Type B pancreatic cell (in vitro differentiated cells): ENCODE measurements at places on chromosomes 12 and 14. TPM values are rescaled to one million over a fixed set of nuclear protein-coding genes. Genes with fewer than 3 reads are reported as not detected.

POTEM gene
- total RNA-seq, result not detected in 2 replicates

DIO2 gene
- total RNA-seq, result 3.5 and 7.6 TPM in 2 replicates

NANOG gene
- not detected in 2 replicates for total RNA-seq

ACSS3 gene
- total RNA-seq, result 24.5 and 28.0 TPM in 2 replicates

SLC39A5 gene
- 23.0 and 37.7 TPM in 2 replicates for total RNA-seq

GZMH gene
- total RNA-seq, result not detected in 2 replicates

LHX5 gene
- total RNA-seq, result 0.12 TPM in 1 of 2 replicates, not detected in the other

HDAC7 gene
- total RNA-seq, result 71.5 and 76.1 TPM in 2 replicates

CCDC184 gene
- 0.98 and 2.4 TPM in 2 replicates for total RNA-seq

LGR5 gene
- 1.4 and 7.9 TPM in 2 replicates for total RNA-seq

DNA sequence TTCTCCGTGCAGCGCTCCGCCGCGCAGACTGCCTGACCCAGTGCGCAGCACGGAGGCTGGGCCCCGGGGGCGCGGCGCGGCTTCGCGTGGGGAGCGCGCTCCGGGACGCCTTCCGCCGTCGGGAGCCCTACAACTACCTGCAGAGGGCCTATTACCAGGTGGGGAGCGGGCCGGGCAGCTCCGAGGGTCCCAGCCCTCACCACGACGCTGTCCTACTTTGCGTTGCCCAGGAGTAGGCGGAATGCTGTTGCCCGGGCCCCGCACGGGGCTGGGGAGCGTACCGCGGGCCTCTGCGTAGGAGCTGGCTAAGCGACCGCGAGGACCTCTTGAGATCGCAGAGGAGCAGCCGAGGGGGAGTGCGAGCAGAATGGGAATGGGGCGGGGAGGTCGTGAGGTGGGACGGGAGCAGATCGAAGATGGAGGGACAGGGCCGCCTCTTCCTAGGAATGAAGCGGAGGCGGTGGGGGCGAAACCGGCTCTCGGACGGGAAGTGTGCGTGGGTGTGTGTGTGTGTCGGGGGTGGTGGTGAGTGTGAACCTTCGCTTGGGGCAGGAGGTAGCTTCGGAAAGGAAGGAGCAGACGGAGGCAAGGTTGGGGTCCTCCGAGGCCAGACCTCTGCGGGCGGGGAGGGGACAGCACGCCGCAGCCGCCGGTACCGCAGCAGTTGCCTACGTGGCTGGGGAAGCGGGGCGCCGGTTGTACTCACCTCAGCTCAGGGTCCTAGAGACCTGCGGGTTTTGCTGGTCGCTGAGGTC is 751 bp downstream of the P3H3 start:
- no peak for DNase-seq

DNA sequence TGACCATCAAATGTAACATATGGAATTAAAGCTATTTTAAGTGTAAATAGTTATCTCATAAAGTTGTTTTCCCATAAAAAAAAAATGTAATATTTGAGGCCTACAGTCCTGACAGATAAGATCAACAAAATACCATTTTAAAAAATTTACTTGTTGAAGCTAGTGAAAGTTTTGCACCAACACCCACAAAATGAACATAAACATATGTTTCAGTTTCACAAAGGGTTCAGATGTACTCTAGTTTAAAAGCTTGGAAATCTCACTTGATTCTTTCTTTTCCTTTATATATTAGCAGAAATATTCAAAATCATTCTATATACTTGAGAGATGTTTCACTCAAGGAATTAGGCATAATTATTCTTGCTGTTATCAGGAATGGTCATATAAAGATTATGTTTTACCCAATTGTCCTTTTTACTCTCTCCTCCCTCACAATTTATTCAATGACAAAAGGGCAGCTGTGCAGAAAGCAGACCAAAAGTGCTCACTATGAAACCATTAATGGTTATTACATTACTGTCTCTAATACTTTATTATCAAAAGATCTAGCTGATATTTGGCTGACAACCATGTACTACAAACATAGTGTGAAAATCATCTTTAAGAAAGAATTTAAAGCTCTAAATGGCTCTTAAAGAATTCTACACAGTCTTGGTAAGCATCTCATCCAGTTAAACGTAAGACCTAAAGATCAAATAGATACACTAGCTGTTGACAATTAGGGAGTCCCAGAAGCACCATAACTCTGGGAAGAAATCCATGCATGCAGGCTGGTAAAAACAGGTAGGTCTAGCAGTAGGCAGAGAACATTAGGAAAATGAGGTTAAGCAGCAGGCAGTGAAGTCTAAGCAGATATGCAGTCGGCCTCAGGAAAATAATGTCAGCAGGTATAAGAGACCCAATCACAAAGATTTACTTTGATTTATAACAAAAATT is 28.8 kb downstream of the KIF21A start:
- DNase-seq, result no peak

DNA sequence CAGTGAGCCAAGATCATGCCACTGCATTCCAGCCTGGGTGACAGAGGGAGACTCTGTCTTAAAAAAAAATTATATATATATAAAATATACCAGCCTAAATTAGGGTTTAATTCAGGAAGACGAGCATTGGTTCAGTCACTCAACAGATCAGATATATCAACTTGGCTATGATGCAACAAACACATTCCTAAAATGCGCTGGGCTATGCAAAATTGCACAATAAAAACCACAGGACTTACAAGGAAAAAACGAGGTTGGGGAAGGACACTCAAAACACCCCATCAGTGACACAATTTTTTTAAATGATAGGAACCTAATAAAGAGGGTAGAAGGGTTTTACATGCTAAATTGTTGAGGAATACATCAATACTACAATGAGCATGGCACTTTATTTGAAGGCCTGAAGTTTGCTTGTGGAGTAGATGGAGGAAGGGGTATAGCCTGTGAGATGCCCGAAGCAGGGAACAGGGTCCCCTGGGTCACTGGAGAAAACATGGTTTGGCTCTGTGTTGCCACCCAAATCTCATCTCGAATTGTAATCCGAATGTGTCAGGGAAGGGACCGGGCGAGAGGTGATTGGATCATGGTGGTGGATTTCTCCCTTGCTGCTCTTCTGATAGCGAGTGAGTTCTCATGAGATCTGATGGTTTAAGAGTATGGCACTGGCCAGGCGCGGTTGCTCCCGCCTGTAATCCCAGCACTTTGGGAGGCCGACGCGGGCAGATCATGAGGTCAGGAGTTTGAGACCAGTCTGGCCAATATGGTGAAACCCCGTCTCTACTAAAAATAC is 71.2 kb downstream of the TNFAIP2 start:
- no peak for DNase-seq

DNA sequence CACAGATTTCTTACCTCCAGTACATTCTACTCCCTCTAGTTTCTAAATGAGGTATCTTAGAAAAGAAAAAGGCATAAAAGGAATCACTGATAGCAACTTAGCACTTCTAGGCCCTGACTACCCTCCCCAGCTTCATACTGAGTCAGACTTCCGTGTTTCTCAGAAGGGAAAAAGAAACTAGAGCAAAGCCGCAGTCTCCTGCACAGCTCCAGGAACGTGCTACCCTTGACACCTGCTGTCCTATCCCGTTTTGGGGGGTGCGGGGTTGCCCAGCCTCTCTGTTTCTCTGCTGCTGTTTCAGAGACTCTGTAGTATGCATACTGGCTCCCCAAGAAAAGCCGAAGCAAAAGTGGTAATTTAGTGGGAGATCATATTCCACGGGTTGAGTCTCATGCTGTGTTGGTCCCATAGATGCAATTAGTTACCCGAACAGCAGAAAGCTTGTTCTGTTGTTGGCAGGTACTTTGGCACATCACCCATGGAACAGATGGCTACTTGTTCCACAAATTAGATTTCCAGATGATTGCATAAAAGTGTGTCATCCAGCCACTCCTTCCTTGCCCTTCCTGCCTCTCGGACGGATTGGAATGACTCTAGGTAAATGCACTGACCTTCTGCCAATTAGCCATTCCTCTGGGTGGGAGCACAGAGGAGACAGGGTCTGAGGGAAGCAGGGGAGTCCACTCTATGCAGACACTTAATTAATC is 438.1 kb downstream of the FUT8 start:
- DNase-seq, result no peak

GRCh38 chr12:82099216-82099615 is 259.0 kb downstream of the CCDC59 start:
- DNase-seq, result no peak

- no peak for DNase-seq
Observed at GRCh38 chr14:102192840-102193502, 53.3 kb downstream of the WDR20 start.

DNA sequence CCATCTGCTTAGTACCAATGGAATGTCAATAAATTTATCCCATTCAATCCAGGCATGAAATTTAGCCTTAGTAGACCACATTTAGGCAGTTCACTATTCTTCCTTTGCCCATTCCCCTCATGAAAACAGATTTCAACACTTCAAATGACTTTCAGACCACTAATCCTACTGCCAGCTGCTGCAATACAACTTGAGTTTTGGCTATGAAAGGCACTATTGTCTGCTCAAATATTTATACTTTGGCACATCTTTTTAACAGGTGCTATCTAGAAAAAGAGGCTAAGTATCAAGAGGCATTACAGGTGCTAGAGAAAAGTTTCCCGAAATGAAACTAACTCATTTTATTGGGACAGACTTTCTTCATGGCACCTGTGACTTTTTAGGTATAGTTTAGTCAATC is 499.8 kb downstream of the C12orf50 start:
- no peak for DNase-seq

DNA sequence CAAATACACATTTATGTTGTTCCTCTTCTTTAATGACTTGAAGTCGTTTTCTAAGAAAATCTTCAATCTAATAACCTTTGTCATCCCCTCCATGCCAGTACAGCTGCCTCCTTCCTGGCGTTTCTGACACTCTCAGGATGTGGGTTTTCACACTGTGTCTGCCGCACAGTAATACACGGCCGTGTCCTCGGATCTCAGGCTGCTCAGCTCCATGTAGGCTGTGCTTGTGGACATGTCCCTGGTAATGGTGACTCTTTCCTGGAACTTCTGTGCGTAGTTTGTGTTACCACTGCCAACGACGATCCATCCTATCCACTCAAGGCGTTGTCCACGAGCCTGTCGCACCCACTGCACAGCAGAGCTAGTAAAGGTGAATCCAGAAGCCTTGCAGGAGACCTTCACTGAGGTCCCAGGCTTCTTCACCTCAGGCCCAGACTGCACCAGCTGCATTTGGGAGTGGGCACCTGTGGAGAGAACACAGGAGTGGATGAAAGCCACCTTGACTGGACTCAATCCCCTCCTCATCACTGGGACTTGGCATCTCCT is 1095.9 kb downstream of the TMEM121 start:
- DNase-seq, result no peak

DNA sequence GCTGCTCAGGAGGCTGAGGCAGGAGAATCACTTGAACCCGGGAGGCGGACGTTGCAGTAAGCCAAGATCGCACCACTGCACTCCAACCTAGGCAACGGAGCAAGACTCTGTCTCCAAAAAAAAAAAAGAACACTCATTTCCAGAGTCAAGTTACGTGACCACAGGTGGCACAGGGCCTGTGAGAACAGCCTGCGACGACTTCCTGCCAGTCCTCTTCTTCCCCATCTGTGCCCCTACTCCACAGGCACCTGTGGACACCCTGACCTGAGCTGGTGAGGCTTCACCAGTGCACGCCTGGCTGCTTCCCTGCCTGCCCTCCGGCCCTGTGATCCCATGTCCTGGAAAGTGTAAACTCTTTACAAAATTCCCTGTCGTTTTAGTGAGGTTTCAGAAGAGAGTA is 77.7 kb downstream of the PPP2R5C start:
- no peak for DNase-seq

DNA sequence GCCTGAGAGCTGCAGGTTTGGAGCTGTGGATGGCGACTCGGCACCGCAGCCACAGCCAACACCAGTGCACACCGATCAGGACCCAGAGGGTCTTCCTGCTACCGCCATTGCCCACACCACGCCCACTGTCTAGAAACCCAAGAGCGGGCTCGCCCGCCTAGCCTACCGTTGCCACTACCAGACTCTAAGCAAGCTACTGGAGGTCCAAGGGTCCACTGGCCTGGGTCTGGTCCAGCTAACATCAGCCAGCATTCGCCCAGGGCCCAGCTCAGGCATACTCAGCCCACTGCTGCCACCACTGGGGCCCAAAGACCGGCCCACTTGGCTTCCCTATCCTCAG is 30.5 kb upstream of the MON2 start:
- no peak for DNase-seq

- DNase-seq, result no peak
Observed at GRCh38 chr14:94126800-94127199, 2.6 kb downstream of the IFI27L2 start.

DNA sequence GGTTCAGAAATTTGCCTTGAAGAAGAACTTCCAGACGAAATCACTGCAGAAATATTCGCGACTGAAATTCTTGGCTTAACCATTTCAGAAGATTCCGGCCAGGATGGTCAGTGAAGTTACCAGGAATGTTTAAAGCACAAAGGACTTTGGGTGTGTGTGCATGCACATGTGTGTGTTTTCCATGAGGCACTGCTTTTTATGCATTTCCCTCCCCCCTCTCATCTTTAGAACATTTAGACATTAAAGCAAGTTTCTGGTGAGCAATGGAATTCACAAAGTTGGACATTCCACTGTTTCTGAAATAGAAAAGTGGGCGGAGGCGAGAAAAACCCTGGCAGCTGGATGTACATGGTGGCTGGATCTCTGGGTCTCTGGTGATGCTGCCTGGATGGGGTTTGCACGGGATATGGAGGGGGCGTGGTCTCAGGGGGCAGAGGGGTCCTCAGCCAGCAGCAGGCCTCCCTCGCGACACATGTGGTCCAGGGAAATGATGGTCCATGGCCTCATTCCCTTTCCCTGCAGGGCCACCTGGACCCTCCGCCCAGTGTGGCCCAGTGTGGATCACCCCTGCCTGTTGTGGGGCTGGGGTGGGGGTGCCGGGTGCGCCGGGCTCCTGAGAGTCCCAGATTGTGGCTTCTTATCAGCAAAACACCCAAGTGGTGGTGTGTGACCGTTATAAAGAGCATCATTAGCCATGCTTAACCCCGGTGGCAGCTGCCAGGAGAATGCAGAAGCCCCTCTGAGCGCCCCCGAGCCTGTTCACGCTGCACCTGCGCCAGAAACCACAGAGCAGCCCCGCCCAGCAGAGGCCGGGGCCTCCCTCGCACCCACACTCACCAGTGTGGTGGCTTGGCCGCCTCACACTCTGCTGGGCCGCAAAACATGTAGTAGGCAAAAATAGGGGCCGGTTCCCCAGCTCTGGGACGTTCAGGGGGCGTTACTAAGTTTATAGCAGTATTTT is 17.8 kb upstream of the BCL7A start:
- DNase-seq, result no peak

DNA sequence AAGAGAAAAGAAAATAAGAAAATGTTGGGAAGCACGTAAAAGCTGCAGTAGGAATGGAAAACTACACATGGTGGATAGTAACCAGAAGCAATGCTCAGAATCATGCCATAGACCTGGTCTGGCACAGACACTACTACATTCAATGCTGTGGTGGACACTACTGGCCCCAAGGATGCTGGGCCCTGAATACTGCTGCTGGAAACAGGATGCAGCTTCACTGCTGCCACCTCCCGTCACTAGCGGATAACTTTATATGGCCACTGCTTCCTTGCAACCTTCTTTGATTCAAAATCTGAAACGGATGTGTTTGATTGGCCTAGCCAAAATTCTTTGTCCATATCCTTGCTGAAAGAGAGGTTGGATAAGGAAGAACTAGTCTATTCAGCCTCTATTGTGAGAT is 30.7 kb downstream of the ADCY6 start:
- no peak for DNase-seq

GRCh38 chr14:32998433-32998832 is 59.8 kb downstream of the NPAS3 start:
- DNase-seq, result no peak

- DNase-seq, result no peak
Observed at GRCh38 chr14:100788517-100788916, 37.4 kb upstream of the MEG3 start.
